Liver (tissue), 10 donors: ENCODE measurements at places on chromosomes 7 and 10.
A peak's percentile ranks its signal among the peaks of the same experiment; 100 is the strongest.

GRCh38 chr7:148711191-148712102 lies 12.7 kb downstream of the CUL1 start:
- no peak for DNase-seq

- no peak for DNase-seq
These were observed 16.9 kb downstream of the ZNF713 start for GRCh38 chr7:55903985-55904759.

- no peak for DNase-seq
These were observed 10.1 kb upstream of the ADAP1 start for GRCh38 chr7:964401-965231.

GRCh38 chr10:131860311-131860710 lies 40.5 kb upstream of the PPP2R2D start:
- DNase-seq: no peak

DNA sequence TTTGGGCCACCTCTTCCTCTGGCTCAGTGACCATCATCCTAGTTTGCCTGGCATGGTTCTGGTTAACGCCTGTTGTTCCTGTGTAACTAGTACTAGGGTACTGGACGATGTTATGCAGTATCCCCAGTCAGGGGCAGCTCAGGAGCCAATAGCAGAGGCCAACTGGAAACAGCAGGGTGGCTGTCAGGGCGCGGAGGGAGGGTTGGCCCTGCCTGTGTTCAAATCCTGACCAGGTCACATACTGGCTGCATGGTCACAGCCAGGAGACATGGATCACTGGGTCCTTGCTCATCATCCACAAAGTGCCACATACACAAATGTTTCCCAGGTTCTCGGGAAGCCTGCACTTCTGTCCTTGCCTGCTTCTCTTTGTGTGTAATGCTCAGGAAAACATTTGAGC lies 12.3 kb upstream of the RBP3 start:
- DNase-seq: no peak

- no peak for DNase-seq
These were observed 45.6 kb downstream of the LRMDA start for GRCh38 chr10:75476985-75477384.

- DNase-seq: no peak
These were observed 809.6 kb upstream of the LRRN3 start for GRCh38 chr7:110281362-110281761.

GRCh38 chr10:125087897-125088215 lies 72.5 kb downstream of the CTBP2 start:
- no peak for DNase-seq

- DNase-seq: no peak
These were observed 72.5 kb downstream of the PRLHR start for GRCh38 chr10:118522791-118523498.

- no peak for DNase-seq
These were observed 103.6 kb downstream of the MKLN1 start for GRCh38 chr7:131431289-131431688.

DNA sequence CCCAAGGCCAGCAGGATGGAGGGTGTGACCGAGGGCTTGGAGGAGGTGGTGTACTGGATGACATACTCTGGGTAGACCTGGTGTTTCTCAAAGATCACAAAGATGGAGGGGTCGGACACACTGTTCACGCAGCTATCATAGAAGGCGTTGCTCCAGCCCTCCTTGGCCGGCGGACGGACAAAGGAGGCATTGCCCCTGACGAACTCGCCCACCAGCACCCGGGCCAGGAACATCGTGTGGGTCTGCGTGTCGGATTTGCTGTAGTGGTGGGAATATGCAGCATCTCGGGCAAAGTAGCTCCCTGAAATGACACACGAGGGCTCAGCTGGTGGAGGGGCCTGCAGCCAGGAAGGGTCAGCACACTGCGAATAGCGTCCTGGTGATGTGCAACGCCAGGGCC lies 38.2 kb downstream of the PARP12 start:
- no peak for DNase-seq

DNA sequence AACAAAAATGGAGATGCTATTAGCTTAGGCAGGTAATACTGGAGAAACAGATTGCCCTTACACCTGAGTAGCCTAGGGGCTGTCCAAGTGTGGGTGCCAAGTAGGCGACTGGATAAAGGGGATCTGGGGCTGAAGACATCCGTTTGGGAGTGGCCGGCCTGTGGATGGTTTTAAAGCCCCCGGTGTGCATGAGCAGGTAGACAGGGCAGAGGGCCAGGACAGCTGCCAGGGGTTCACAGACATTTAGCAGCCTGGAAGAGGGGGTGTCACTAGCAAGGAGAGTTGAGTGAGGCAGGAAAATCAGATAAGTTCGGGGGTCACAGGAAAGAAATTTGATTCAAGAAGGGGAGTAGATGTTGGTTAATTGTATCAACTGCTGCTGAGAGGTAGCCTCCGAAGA lies 1.5 kb upstream of the OPALIN start:
- no peak for DNase-seq

DNA sequence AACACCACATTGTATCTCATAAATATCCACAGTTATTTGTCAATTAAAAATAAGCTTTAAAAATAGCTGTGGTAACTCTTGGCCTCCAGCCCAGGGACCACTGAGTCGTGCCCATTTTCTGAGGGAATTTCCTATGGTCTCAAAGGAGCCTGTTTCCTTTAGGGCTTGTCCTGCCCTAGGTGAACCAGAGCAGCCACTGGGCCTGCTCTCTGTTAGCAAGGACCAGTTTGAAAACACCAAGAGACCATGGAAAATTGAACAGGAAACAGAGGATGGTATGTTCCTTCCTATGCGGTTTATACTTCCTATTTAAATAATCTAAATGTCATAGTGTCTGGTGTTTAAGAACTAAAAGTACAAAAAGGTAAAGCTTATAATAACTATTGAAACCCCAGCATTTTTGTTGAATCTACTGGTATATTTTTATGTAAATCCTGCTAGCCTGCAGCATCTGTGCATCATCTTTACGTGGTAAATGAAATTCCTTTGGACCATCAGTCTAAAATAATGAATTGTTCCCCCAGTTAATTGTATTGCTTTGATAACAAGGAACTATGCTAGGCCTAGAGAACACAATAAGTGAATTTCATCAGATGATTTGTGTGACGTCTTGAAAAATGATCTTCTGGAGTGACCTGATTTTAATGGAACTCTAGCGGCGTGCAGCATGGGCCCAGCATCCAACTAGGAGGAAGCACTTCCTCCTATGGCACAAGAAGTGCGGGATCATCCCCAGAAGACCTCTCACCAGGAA lies 333.7 kb downstream of the GFRA1 start:
- no peak for DNase-seq

DNA sequence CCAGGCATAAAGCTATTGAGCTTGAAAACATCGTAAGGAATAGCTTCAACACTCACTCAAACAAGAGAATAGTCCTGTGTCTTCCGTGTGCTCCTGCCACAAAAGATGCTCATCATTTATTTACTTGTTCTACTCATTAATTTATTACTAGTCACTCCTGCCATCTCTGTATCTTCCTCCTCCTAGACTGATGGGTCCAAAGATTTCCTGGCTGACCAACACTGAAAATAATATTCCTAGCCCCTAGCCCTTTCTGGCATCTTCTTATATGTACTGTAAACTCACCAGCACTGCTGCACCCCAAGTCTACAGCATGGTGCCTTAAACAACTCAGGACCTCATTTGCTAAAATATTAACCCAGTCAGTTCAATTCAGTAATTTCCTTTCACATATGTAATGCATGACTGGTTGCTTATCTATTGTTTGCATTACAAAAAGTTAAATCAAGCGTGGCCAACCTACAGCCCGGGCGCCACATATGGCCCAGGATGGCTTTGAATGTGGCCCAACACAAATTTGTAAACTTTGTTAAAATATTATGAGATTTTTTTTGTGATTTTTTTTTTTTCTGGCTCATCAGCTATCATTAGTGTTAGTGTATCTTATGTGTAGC lies 86.7 kb upstream of the GSDME start:
- DNase-seq: no peak

- DNase-seq: no peak
These were observed 35.2 kb upstream of the FZD1 start for GRCh38 chr7:91228927-91229558.

DNA sequence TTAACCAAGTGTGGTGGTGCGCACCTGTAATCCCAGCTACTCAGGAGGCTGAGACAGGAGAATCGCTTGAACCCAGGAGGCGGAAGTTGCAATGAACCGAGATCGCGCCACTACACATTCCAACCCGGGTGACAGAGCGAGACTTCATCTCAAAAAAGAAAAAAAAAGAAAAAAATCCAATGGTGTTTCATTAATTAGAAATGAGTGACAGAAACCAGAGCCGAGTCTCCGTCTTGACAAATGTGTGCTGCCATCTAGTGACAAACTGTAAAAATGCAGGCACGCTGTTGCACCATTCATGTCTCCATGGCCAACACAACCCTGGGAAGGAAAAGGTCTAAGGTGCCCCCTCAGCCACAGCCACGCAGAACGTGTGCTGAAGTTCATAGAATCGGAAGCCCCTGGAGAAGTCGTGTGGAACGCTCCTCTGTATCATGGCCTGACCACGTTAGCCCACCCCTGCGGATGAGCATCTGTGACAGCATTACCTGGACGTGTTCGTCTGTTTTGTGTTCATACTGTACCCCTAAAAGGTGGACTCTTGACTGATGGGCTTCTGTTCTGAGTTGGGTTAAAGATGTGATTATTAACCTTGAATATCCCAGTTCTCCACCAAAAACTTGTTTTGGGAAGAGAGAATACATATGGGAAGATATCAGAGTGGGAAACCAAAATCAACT lies 94.9 kb downstream of the LYZL2 start:
- peak; percentile 65 for DNase-seq

GRCh38 chr10:95389176-95389575 lies 98.4 kb upstream of the PDLIM1 start:
- no peak for DNase-seq

- DNase-seq: no peak
These were observed 9.8 kb downstream of the RHBDD2 start for GRCh38 chr7:75888464-75889222.

DNA sequence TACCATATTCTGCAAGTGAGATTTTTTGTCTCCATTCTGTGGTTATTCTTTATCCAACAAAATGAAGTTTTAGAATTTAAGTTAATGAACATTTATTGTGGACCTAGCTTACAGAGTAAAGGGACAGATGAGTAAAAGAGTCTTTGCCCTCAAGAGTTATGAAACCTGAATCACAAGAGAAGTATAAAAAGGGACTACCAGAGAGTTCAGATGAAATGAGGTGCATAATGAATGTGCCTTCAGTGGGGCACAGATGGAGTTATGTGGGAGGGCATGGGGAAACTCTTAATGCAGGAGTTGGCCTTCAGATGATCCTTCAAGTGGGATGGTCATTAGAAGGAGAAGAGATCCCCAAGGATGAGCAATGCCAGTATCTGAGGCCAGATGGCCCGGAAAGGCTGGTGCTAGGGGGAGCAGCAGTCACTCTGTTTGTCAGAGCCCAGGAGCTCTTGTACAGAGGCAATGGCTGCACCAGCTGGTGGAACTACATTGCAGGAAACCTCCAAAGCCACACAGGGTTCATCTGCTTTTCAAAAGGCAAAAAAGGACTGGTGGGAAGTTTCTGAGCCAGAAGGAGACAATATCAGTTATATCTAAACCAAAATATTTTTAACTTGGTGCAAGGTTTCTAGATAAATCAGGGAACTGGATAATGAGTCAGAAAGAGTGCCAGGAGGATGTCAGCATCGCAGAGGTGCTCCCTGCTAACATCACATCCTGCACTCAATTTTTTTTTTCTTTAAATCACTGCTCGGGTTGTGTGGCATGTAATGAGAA lies 162.0 kb downstream of the KLF6 start:
- no peak for DNase-seq

DNA sequence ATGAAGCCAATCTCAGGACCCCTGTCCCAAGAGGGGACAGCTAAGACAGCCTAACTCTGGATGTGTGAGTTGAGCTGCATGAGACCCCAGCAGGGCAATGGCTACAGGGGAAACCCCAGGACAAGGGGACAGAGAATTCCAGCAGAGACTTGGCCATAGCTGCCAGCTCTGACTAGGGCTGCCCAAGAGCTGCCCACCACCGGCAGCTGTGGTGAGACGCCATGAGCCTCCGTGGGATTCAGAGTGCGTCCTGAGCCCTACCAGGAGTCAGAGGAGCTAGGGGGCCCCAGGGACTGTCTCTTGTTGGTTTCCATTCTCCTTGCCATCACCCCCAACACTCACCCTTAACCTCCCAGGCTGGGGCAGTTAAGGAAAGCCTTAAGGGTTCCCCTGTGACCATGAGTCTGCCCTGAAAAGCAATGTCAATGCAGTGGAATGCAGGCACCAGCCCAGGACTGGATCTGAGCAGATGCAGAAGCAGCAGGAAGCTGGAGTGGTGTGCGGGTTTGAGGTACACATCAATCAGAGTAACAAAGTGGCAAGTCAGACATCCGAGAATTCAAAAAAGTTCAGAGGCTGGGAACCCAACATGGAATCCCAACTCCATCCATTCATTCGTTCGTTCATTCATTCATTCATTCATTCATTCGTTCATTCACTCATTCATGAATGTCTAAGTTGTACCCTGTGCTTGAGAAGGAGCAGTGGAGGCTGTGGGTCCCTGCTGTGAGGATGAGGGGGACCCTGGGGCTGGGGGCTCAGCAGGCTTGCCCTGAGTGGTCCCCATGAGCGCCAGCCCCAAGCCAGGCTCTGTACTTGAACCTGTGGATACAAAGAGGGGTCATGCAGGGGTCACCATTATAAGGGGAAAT lies 52.9 kb downstream of the C10orf120 start:
- DNase-seq: no peak

- DNase-seq: no peak
These were observed 221.3 kb downstream of the ARHGAP12 start for GRCh38 chr10:31707093-31708039.

DNA sequence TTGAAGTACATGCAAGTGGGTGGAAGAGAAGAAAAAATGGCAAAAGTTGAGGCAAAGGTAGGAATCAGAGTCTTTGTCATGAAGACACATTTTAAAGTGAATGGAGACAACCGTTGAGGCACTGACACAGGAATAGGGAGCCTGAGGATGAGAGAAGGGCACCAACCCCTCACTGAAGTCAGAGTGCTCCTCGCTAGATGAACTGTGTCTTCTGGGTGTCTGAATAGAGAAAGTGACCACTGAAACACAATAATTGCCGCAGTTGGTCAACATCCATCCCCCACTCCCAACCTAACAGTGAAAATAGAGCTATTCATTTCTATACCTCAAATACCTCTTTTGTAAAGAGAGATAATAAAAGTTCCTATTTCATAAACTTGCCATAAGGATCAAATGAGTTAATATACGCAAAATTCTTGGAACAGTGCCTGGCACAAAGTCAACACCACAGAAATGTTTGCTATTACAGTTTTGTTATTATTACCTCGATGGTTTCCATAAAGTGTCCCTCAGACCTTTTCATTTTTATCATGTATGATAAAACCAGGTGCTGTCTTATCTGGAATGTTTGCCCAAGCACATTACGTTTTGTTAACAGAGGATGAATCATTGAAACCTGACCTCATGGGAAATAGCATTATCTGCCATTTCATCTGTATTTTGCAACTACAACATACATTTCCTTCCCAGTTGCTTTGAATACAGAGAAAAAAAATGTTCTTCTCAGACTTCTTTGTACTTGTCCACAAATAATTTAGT lies 61.8 kb upstream of the SP4 start:
- DNase-seq: no peak
